ENCODE measurements at places on chromosomes 6 and 20. TPM values are rescaled to one million over a fixed set of nuclear protein-coding genes. Genes with fewer than 3 reads are reported as not detected.

DNA sequence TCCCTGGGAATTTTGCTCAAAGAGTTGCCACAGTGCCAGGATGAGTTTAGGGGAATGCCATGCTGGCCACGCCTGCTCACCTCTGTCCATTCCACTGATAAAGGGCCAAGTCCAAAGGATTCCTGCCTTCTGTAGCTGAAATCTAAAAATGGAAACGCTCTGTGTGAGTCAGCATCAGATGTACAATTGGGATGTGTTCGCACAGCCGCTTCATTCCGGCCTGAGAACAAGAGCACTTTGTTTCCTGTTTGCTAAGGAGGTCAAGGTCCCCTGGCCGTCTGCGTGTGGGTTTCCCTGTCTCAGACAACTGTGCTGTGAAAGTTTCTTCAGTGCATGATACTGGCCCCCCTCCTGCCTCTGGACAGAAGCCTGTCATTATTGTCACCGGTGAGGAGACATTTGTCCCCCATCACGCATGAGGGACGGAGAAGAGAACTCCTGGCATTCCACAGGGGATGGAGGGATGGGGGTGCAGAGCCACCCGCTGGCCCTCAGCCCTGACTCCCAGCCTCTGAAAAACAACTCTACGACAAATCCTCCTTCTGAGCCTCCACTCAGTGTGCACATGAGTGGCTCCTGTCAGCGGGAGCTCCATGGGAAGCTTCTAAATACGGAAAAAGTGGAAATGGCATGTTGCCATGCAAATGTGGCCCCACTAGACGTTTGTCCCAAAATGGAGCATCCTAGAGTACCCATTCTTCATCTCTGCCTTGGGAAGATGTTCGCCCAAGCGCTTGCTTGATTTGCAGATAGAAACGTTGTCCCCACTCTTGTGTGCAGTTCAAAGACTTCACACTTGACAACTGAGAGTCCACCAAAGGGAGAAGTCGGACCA is 143.5 kb upstream of the AFDN start:
- peak; percentile 35 for DNase-seq

GRCh38 chr6:163835439-163836171 is 421.1 kb downstream of the QKI start:
- no peak for DNase-seq

OTOR gene
- total RNA-seq = not detected

DNA sequence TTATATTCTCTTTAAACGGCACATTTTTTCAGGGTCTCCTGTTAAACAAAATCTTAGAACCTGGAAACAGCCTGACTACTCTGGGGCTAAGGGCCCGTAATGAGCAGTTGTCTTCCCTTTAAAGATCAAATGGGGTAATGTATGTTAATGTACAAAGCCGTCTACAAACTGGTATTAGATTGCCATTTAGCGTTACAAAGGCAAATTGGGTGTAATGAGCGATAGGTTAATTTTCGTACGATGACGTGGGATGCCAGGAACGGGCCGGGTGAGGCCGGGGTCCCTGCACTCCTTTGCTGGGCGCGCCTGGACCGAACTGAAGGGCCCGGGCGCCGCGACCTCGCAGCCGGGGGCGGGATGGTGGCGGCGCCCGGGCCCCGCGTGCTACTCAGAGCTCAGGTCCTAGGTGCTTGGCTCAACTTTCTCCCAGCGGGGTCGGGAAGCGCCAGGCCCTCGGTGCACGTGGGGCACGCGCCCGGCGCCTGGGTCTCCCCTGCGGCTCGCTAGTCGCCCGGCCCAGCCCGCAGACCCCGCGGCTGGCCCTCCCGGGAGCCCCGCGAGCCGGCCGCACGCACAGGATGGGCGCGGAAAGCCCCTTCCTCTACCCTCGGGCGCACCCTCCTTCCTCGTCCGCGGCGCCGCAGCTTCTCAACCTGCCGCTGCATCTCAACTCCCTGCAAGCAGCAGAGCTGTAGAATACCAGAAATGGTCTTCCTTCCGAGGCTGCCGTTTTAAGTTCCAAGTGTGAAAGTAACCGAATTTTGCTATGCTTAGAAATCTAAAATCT is 5.9 kb downstream of the NKX2-4 start:
- DNase-seq = no peak

DNA sequence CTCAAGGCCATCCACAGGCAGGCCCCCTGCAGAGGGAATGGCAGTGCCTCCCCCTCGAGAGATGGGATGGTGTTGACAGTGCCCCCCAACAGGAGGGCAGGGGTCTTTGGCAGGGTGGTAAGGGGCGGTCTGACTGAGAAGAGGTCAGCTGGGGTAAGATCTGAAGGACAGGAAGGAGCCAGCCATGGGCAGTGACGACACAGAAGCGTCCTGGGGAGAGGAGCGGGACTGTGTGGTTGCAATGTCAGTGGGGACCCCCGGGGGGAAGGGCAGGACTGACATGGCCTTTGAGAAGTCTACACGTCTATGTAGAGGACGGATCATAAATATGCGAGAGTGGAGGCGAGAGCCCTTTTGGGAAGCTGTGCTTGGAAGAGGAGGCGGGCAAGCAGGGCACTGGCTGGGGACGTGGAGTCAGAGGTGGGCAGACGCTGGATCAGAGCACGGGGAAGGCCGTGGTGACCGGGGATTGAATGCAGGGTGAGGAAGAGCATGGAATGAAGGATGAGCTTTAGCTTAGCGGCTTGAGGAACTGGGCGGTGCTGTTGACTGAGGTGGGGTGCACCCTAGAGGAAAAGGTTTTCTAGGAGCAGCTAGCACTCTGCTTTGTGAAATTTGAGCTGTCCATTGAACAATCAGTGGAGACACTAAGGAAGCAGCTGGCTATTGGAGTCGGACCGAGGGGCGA is 82.5 kb upstream of the AGPAT4 start:
- no peak for DNase-seq

GLYATL3 gene
- total RNA-seq = not detected

DNA sequence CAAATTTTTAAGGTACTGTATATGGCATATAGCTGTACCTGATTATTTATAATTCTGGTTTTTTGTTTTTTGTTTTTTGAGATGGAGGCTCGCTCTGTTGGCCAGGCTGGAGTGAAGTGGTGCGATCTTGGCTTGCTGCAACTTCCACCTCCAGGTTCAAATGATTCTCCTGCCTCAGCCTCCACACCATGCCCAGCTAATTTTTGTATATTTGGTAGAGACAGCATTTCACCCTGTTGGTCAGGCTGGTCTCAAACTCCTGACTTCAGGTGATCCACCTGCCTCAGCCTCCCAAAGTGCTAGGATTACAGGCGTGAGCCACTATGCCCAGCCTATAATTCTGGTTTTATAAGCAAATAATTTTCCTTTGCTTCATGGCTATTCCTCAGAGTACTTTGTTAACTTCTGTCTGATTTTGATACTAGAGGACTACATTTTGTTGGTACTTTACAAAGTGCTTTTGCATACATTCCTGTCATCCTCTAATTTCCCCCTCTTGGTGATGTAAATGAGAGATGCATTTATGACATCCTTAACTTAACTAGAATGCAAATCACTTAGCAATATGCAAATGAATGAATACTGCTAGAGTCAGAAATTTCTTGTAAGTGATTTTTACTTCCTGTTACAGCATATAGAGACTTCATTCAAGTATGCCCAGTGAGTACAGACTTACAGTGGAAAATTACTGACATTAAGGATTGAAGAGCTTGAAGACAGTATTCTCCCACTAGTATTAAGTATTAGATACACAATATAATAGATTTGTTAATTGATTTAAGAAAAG is 35.7 kb upstream of the ARID1B start:
- DNase-seq = no peak

GRCh38 chr20:18003897-18004296 is 35.1 kb downstream of the MGME1 start:
- DNase-seq = no peak

GRCh38 chr20:23235173-23236027 is 115.2 kb upstream of the NXT1 start:
- peak; percentile 71 for DNase-seq

DNA sequence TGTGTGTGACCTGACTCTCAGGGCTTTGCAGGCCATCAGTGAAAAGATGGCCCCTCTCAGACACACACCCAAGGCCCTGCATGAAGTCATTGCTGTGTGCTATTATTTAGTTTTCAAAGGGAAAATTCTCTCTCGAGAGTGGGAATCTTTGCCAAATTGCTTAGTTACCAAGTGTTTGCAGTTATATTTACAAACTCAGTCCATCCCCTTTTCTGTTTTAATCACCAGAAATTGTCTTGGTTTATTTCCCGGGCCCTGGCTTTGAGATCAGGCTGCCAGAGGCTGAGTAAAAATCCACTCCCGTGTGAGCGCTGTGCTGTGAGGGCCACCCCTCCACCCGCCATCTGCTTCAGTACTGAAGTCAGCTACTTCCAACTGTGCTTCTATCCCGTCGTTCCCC is 163.1 kb downstream of the SOD2 start:
- DNase-seq = no peak

ULBP3 gene
- total RNA-seq = 17.3 TPM

GRCh38 chr6:13112921-13113320 is 215.4 kb downstream of the TBC1D7 start:
- DNase-seq = no peak

LY6G6D gene
- total RNA-seq = not detected

RBPJL gene
- not detected for total RNA-seq

DNA sequence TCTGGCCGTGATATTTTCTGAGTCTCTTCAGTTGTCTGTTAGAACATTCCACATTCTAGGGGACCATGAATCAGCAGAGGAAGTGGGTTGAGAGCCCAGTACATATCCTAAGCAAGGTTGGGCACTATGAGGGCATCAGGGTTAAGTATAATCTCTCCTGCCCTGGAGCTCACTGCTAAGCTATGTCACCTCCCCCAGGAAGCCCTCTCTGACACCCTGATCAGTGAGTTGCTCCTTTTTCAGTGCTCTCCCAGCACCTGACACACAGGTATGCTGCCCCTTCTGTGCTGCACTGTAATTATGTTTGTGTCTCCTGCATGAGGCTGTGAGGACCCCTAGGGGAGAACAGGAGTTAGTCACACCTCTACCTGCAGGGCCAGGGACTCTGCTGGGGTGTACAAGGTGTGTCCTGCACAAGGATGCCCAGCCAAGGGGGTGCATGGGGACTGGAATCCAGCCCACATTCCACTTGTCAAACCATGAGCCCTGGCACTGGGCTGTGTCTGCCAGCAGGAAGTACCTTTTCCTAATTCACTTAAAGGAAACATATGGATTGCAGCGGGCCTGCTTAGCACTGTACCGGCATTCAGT is 3.9 kb downstream of the RAB44 start:
- no peak for DNase-seq

DNA sequence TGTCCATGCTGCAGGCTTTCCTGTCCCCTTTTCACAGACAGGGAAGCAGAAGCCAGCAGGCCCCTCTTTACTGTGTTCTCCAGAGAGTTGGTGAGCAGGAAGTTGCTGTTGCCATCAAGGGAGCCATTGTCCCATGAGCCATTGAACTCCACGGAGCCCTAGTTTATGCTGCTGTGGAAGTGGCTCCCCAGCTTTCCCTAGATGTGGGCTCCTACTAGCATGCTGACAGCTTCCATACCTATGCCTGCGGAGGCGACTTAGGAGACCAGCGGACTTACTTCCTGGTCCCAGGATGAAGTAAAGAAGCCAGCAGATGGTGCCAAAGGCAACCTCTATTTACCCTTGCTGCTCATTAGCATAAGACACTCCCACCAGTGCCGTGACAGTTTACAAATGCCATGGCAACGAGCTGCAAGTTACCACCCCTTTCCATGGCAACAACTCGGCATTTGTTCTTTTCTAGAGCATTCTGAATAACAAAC is 30.8 kb upstream of the FKBP1A start:
- DNase-seq = peak; percentile 92

- DNase-seq = no peak
Measured at GRCh38 chr6:107531868-107532267, 42.0 kb downstream of the SOBP start.

- DNase-seq = peak; percentile 33
Measured at GRCh38 chr20:36544134-36545018, 3.1 kb downstream of the MYL9 start.

DNA sequence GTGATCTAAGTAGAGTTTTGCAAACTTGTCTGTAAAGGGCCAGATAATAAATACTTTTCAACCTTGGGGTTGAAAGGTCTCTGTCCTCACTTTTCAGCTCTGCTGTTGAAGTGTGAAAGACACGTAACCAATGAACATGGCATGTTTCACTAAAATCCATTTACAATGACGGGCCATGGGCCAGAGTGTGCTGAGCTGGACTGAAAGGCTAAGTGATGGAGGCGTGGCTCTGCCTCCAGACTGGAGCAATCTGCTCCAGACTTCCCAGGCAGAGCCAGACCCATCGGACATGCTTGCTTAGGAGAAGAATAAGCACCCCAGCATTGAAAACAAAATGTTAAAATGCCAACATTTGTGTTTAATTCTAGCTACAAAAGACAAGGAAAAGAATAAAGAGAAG is 41.4 kb downstream of the SCAND1 start:
- no peak for DNase-seq

VNN1 gene
- under 0.01 TPM for total RNA-seq

Data from fibroblast of villous mesenchyme (primary cell).